ENCODE measurements at places on chromosomes 2 and 18.

DNA sequence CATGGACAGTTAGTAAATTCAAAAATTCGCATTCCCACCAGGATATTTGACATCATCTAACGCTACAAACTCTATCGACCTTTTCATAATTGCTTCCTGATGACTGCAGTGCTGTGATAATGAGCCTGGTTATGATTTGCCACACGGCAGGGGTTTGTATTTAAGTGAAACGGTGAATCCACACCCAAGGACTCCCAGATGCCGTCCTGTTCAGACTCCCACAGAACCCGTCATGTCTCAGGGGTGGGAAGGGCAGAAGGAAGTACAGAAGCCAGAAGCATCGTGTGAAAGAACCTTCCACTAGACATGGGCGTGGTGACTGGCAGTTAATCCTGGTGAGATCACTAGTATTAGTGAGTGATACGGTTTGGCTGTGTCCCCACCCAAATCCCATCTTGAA lies 91.2 kb upstream of the TMEM18 start:
- DNase-seq: no peak

- no peak for DNase-seq
Measured at GRCh38 chr18:57814555-57814954, 11.4 kb upstream of the ATP8B1 start.

- DNase-seq: no peak
Measured at GRCh38 chr2:9897846-9898245, 53.6 kb upstream of the GRHL1 start.

DNA sequence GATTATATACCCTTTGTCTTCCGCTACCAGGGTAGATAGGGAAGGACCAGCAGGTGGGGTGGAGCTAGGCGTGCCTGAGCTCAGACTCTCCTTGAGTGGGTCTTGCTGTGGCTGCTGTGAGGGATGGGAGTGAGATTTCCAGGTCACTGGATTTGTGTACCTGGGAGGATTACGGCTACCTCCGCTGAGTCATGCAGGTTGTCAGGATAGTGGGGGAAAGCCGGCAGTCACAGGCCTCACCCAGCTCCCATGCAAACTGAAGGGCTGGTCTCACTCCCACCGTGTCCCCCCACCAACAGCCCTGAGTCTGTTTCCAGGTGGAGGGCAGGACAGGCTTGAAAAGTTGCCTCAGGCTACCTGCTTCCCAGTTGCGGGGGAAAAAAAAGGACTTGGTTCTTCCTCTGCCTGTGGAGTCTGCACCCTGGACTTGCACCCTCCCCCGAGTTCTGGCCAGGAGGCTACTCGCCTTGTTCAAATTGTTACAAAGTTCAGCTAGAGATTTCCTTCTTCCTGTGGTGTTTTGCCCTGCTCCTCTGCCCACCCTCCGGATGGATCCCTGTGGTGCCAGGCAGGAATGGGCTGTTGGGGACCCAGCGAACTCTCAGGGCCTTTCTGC lies 268.3 kb downstream of the VAPA start:
- DNase-seq: no peak

- no peak for DNase-seq
Measured at GRCh38 chr2:137161250-137161649, 395.9 kb downstream of the THSD7B start.

DNA sequence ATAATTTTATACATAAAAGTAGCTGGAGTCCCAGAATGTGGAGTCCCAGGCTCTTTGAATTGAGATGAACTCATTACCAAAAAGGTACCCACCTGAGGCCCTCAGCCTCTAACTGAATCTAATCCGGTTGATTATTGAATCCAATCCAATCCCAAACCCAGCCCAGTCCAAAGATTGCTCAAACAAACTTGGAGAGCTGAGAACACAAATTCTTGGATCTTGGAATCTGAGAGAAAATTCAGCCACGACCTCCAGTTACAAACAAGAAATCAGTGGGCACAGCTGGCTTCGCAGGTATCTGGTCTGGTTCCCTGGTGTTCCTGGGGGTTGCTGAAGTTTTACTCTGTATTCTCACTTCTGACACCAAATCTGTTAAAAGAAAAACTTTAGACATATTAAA lies 28.4 kb upstream of the RHOB start:
- no peak for DNase-seq

- DNase-seq: no peak
Measured at GRCh38 chr2:46305767-46306166, 8.6 kb downstream of the EPAS1 start.

- no peak for DNase-seq
Measured at GRCh38 chr18:46555724-46556123, 101.3 kb downstream of the LOXHD1 start.

GRCh38 chr2:39524061-39524460 lies 87.0 kb upstream of the MAP4K3 start:
- DNase-seq: no peak

DNA sequence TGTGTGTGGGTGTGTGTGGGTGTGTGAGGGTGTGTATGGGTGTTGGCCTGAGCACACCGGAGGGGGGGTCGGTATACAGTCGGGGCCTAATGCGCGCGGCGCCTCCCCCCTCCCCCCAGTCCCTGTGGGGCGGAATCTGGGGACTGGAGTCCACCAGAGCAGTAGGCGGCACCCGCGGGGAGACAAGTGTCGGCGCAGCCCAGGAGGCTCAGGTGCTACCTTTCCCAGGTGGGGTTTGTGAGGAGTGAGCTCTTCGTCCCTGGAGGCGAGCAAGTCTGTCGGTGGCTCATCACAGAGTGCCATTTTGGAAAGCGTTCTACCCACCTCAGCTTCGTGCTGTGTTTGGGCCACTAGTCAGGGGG lies 2896.1 kb upstream of the TEKT4 start:
- DNase-seq: no peak

DNA sequence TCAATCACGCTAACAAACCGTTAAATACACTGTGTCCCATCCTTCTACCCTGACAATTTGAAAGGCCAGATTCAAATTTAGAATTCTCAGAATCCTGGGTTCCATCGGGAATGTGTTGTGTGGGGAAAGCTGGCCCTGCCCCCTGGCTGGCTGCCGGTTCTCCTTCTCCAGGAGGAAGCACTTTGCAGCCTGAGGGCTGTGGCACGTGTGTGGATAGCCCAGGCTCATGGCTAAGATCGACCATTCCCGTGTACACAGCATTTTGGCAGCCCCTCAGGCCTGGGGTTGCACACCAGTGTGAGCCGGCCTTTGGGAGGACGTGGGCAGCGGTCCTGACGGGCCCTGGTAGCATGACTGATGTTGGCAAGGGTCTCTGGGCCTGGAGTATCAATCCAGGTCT lies 51.0 kb upstream of the ROCK2 start:
- DNase-seq: no peak

GRCh38 chr18:68803356-68803755 lies 5.5 kb downstream of the CCDC102B start:
- DNase-seq: no peak

DNA sequence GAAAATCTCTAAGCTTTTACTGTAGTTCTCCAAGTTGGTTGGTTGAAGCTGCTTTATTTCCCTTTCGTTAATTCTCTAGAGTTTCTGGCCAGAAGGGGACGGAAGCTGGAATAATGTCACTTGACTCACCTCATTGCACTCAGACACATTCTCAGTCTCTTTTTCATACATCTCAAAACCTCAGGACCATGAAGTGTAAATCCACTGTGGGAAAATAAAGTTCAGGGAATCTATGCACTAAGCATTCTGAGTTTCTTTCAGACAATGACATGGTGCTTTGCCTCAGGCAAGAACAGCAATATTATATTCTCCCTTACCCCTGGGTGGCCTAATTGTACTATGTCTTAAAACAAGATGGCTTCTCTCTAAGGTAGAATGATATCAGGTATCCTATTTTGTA lies 167.8 kb downstream of the PRPF40A start:
- DNase-seq: no peak

DNA sequence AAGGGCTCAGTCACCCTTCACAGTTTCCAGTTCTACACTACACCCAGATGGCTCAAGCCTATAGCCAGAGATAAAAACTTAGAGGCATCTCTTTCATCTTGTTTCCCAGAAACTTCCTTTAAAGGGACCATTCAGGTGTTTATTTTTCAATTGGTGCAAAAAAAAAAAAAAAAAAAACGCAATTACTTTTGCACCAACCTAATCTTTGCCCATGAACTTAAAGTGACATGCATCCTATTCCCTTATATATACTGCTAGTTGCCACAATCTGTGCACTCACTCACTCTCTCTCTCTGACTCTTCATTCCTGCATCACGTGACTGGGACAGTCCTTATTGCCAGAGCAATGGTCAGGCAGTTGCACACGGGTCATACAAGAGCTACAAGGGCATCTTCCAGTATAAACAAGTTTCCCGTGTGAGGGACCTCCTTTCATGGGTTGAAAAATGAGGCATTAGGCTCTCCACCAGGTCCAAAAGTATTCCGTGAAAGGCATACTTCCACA lies 789.4 kb downstream of the EPHA4 start:
- DNase-seq: no peak

- no peak for DNase-seq
Measured at GRCh38 chr2:120892967-120893667, 157.4 kb downstream of the GLI2 start.

DNA sequence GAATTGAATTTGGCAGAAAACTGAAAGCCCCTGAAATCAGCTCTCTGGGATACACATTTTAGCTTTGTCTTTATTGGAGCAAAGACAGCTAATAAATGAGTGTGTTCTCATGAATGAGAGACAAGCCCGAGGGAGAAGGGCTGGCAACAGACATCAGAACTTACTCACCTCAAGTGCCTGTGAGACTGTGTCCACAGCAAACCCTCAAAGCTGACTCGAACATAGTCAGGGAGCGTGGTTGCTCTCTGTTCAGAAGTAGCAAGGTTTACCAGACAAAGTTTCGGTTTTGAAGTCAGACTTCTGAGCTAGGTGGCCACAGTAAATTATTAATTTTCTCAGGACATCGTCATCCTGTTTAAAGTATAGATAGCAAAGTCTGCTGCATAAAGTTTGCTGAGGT lies 207.9 kb downstream of the CMPK2 start:
- DNase-seq: no peak

GRCh38 chr2:8790739-8791162 lies 46.7 kb downstream of the KIDINS220 start:
- no peak for DNase-seq

- no peak for DNase-seq
Measured at GRCh38 chr18:3619222-3619621, 169.2 kb downstream of the TGIF1 start.

DNA sequence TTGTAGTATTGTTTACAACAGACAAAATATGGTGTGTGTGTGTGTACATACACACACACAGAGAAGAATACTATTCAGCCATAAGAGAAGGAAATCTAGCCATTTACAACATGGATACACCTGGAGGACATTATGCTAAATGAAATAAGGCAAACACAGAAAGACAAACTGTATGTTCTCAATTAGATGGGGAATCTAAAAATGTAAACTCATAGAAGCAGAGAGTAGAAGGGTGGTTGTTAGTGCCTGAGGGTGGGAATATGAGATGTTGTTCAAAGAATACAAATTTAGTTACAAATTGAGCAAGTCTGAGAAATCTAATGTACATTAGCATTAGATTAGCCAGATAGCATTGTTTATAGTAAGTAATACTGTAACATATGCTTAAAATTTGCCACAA lies 11.3 kb downstream of the ZNF519 start:
- no peak for DNase-seq

GRCh38 chr2:189444322-189444721 lies 3.0 kb downstream of the WDR75 start:
- DNase-seq: no peak

GRCh38 chr2:18490901-18491300 lies 69.6 kb downstream of the RDH14 start:
- DNase-seq: no peak

Data from activated T-cell treated with anti-CD3 and anti-CD28 coated beads, Interleukin-2, amount 50 U/mL, for 1 hour (primary cell).